ENCODE measurements at places on chromosomes 6 and 20.
A peak's percentile ranks its signal among the peaks of the same experiment; 100 is the strongest.

- no peak for DNase-seq
Observed at GRCh38 chr20:14727485-14728150, 390.2 kb upstream of the FLRT3 start.

- no peak for DNase-seq
Observed at GRCh38 chr20:24673678-24674570, 204.5 kb downstream of the SYNDIG1 start.

- no peak for DNase-seq
Observed at GRCh38 chr20:61295682-61296628, 43.9 kb downstream of the CDH4 start.

GRCh38 chr6:158706369-158706982, 56.6 kb downstream of the SYTL3 start:
- no peak for DNase-seq

DNA sequence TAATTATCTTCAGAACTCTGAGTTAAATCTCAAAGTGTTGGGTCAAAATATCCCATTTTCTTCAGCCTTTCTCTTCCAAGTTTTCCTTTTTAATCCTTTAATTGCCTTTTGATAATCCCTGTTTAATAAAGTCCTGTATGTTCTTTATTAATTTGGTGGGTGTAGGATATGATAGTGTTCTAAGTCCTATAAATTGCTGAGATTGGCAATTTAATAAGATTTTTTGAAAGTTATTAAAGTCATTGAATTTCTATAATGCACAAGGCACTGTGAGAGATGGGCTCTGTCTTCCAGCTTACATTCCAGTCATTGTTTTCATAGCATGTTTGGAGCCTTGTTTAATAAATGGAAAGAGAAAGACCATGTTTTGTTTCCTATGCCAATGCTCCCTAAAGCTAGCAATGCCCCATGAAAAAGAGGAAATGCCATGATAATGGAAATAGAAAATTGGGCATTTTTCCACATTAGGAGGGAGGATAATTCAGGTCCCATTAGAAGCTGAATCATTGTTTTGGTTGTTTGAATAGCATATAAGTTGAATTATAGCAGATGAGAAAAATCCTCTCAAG, 404.8 kb downstream of the CD109 start:
- no peak for DNase-seq

DNA sequence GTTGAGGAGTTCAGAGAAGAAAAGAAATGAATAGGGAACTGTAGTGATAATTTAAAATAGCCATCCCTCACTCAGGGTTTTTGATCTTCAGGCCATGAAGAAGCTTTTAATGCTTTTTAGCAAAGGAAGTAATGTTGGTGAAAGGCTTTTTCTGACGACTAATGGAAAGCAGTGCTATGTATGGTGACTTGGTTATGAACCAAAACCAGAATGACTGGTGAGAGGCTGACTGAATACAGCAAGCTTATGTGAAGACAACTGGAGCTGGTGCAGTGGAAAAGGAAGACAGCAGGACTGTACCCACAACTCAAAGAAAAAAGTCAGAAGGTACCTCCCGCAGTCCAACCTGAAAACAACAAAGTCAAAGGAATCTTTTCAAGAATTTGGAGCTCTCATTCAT, 118.8 kb downstream of the PRDM1 start:
- no peak for DNase-seq

GRCh38 chr6:150765067-150765764, 100.3 kb upstream of the MTHFD1L start:
- DNase-seq, result no peak

DNA sequence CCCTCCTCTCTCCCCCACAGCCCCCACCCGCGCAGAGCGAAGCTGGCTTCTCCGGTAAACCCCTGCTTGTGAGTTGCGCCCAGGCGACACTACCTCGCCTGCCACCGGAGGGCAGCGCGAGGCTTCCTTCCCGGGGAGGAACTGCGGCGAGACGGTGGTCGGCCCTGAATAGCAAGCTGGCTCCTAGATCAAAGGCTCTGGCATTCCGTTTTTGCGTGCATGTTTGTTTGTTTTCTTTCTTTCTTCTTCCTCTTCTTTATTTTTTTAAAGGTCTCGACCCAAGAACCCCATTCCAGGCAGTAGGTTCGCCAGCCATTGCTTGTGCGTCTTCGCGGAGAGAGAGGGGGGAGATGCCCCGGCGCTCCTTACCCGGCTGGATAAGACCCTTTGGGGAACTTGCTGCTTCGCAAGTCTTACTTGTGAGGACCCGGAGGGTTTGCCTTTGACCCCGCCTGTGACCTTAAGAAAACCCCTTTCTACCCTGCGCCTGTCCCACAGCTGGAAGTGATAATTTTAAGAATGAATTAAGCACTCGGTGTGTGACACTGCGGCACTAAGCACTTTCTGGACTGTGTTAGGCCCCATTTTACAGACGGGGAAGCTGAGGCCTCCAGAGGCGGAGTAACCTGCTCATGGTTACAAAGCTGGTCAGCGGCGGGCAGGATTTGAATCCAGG, 92.7 kb upstream of the SIRPA start:
- peak; percentile 68 for DNase-seq

DNA sequence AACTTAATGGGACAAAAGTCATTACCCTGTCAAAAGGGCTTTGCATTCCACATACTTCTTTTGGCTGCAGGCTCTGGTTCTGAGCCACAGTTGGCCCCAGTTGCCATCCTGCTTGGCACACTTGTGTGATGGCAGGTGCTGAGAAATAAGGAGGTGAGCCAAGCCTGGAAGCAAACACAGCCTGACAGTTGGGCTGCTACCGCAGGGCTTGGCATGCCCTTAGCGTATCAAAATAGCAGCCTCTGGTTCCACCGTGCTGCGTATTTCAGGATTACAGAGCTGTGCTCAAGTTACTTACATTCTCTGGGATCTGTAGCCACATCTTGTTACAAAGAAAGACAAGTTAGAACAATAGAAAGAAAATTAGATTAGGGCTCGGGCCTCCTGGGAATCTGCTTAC, 11.1 kb downstream of the MTHFD1L start:
- DNase-seq, result peak; percentile 44

GRCh38 chr20:38034108-38034649, 633 bp downstream of the RPRD1B start:
- no peak for DNase-seq

GRCh38 chr6:135540207-135540840, 42.8 kb upstream of the AHI1 start:
- no peak for DNase-seq

GRCh38 chr6:99618649-99619408, 12.2 kb downstream of the PRDM13 start:
- no peak for DNase-seq

DNA sequence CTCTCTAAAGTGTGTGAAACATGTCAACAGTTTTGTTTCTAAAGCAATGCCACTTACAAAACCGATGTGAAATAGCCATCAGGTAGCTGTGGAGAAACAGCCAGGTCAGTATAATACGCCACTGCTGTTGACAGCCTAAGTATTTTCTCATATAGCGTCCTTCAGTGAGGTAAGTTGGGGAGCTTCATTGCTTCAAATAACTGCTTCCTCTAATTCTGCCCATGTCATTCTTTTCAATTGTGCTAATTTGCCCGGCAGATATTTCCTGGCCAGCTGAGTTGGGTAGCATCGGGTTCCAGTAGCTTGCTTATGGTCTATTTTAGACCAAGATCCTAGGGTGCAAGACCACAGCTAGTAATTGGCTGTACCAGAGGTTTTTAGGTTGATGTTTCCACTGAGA, 2.1 kb upstream of the ARMC2 start:
- no peak for DNase-seq

DNA sequence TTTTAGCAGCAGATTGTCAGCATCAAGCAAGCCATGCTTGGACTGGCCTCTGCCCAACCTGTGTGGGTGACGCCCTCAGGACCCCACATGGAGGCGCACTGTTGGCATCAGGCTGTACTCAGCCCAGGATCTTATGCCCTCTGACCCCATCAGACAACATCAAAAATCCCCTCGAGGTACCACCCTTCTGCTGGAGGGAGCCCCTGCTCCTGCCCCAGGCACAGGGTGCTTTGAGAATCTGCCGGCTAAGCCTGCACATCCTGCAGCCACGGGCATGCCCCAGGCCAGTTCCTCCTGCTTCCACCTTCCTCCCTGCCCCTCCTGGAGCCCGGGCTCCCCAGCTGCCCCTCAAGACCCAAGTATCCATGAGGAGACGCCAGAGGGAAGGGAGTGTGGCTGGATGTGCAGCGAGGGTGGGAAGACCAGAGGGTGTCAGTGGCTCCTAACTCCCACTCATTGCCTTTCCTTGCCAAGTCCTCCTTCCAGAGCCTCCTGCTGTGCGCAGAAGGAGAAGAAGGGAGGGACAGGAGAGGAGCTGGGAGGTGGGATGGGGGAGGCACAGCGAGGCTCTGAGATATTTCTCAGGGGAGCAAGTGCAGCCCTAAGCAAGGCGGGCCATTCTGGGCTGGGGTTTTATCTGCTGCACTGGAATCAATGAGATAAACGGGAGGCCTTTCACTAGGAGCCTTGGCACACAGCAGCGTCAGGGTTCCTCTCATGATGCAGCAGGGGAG, 77.4 kb upstream of the CST7 start:
- no peak for DNase-seq

- DNase-seq, result no peak
Observed at GRCh38 chr6:93728150-93728549, 308.8 kb upstream of the EPHA7 start.

- no peak for DNase-seq
Observed at GRCh38 chr6:168497381-168497780, 56.4 kb downstream of the SMOC2 start.

- no peak for DNase-seq
Observed at GRCh38 chr20:51861726-51862466, 59.6 kb upstream of the SALL4 start.

- peak; percentile 61 for DNase-seq
Observed at GRCh38 chr20:19376451-19377229, 164.2 kb downstream of the SLC24A3 start.

DNA sequence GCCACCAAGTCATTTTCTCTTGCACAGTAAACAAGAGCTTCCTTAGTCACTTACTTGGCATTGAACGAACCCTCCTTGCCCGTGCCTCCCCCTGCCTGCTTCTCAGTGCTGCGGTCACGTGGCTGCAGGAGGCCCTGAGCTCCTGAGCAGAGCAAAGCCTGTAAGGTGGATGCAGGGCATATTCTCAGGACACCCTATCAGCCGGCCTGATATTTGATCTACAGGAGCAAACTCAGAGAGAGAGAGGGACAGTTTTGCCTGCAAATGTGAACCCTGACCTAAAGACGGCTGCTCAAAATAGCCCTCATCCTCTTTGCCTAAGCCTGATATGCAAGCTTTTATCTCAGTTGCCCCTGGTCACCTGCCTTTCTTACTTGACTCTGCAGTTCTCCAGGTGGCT, 93.0 kb upstream of the POPDC3 start:
- no peak for DNase-seq

GRCh38 chr6:3798055-3798919, 46.8 kb upstream of the PXDC1 start:
- peak; percentile 55 for DNase-seq

- DNase-seq, result peak; percentile 84
Observed at GRCh38 chr6:79180052-79180451, 54.4 kb downstream of the HMGN3 start.

- peak; percentile 4 for DNase-seq
Observed at GRCh38 chr6:148700741-148701311, 46.0 kb upstream of the UST start.

DNA sequence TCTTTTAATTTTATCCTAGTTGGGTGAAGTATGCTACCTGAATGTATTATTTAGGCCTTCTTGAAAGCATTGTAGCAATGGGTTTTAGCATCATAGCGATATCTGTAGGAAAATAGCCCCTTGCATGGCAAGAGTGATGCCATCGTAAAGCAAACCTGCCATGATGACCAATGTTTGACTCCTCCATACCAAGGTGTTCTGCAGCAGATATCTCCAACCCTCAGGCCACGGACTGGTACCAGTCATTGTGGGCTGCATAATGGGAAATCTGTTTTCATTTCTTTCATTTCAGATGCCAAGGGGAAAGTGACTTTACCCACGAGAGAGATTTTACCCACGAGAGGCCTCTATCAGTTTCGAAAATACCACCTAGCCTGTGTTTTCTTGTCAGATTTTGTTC, 6.2 kb downstream of the TXLNB start:
- no peak for DNase-seq

DNA sequence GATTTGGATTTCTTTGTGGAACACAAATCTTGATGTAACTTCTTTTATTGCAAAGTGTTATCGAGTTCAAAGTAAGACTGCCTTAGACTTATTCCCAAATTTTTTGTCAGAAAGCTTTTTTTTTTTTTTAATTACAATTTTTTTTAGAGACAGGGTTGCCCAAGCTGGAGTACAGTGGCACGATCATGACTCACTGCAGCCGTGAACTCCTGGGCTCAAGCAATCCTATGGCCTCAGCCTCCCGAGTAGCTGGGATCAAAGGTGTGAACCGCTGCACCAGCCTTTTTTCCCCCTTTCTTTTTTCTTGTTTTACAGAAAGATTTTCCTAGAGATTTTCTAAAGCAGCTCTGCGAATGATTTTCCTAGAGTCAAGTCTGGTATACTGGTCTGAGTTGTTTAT, 2.8 kb downstream of the RIOK1 start:
- DNase-seq, result no peak

- DNase-seq, result peak; percentile 49
Observed at GRCh38 chr6:75278474-75279077, 6.0 kb downstream of the TMEM30A start.

DNA sequence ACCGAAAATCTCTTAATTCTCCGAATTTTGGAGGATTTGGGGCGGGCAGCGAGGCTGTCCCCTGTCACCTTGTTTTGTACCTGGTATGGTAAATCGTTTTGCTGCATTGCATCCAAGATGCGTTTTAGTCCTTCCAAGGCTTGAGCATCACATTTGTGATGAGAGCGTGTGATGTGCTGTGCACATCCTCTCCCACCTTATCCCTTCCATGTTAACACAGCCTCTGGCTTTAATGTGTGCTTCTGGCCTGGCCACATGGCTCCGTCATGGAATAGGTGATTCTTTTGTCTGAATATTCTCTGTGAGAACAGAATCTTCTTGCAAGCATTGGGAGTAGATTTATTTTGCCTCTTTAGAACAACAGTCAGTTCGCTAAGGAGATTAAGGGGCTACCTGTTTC, 763 bp downstream of the TMEM14A start:
- DNase-seq, result no peak

GRCh38 chr6:31791324-31792089, 4.0 kb downstream of the VARS1 start:
- DNase-seq, result no peak

DNA sequence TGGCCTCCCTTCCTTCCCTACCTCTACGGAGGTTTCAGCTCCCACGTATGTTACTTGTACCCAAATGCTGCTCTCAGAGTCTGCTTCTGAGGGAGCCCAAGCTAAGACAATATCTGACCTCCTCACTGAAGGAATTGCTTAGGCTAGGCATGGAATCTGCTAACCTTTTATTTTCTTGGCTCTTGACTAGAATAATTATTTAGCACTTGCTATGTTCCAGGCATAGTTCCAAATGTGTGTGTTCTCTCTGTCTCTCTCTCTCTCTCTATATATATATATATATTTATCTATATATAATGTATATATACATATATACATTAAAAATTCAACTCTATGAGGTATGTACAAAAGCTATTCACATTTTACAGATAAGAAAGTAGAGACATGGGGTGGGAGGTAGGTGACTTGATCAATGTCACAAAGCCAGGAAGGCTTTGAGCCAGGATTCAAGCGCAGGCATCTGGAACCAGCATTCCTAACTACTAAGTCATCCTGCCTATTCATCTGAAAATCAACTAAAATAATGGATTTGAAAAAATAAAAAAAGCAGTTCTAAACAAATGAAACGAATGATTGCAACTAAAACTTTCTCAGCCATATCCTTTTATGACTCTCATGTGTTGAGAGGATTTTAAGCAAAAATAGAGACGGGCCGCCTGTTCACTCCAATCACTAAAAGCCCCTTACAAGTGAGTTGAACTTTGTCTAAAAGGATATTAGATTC, 189.7 kb upstream of the JAG1 start:
- DNase-seq, result no peak

GRCh38 chr6:80541181-80541580, 434.7 kb downstream of the BCKDHB start:
- no peak for DNase-seq

All from NCI-H1105 (cell line).